ENCODE measurements at places on chromosomes 5 and 9. TPM values are rescaled to one million over a fixed set of nuclear protein-coding genes. Genes with fewer than 3 reads are reported as not detected.

SHISAL2B gene
- total RNA-seq, result not detected

SOHLH1 gene
- total RNA-seq, result not detected

APBA1 gene
- total RNA-seq, result 0.23 TPM

ZNF189 gene
- total RNA-seq, result 7.7 TPM

CMYA5 gene
- 0.29 TPM for total RNA-seq

SLC6A7 gene
- total RNA-seq, result not detected

OMD gene
- not detected for total RNA-seq

TDRD7 gene
- 4.5 TPM for total RNA-seq

INSL4 gene
- not detected for total RNA-seq
